Omental fat pad (tissue), 4 donors: ENCODE measurements at places on chromosomes 1 and 21. TPM values are rescaled to one million over a fixed set of nuclear protein-coding genes. Genes with fewer than 3 reads are reported as not detected.

- DNase-seq = no peak
These were observed 4.1 kb downstream of the MINDY1 start for GRCh38 chr1:151002611-151003010.

GRCh38 chr1:231359113-231359512 is 21.0 kb downstream of the SPRTN start:
- no peak for DNase-seq

TRIM67 gene
- total RNA-seq = not detected

- no peak for DNase-seq
These were observed 291.9 kb upstream of the USP25 start for GRCh38 chr21:15437883-15438282.

DNA sequence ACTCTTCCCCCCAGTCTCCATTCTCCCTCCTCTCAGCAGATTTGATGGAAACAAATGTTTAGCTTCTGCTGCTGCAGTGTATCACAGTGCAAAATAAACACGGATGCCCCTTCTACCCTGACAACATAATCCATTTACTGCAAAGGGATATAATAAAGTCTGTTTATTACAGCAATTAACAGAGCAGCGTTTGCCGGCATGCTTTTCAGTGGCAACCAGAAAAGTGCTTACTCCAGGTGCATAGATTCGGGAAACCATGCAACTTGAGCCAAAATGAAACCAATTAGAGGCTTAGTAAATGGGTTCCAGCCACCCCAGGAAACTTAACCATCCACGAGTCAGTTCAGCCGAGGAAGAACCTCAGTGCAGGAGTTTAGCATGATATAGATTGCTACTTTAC is 12.9 kb upstream of the LEMD1 start:
- DNase-seq = no peak

GRCh38 chr1:29513357-29513756 is 277.0 kb downstream of the PTPRU start:
- DNase-seq = no peak

DNA sequence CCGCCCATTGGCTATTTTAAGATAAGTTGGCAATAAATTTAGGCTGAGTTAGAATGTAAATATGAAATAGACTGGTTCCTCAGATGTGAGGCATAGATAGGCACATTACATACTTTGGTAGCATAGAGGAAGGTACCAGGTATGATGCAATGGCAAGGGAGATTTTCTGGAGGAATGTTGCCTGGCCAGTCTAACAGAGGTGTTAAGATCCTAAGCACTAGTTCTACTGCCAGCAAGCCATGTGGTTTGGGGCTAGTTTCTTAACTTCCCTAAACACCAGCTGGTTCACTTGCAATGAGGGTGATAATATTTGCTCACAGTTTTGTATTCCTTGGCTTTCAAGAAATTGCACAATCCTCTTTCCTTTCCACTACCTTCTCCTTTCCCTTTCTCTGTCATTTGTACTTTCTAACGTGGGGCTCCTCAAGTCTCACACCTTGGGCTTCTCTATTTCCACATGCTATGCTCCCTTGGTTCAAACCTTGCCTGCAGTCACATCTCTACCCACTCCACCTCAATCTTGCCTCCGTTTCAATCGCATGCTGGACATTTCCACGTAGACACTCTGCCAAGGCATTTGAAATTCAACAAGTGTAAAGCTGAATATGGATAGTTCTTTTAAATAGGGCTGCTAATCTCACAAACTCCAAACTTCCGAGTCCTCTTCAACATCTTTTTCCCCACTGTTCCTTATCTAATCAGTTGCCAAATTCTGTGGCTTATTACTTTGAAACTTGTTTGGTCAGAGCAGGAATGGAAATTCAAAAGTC is 4.7 kb upstream of the CD55 start:
- DNase-seq = no peak

DNA sequence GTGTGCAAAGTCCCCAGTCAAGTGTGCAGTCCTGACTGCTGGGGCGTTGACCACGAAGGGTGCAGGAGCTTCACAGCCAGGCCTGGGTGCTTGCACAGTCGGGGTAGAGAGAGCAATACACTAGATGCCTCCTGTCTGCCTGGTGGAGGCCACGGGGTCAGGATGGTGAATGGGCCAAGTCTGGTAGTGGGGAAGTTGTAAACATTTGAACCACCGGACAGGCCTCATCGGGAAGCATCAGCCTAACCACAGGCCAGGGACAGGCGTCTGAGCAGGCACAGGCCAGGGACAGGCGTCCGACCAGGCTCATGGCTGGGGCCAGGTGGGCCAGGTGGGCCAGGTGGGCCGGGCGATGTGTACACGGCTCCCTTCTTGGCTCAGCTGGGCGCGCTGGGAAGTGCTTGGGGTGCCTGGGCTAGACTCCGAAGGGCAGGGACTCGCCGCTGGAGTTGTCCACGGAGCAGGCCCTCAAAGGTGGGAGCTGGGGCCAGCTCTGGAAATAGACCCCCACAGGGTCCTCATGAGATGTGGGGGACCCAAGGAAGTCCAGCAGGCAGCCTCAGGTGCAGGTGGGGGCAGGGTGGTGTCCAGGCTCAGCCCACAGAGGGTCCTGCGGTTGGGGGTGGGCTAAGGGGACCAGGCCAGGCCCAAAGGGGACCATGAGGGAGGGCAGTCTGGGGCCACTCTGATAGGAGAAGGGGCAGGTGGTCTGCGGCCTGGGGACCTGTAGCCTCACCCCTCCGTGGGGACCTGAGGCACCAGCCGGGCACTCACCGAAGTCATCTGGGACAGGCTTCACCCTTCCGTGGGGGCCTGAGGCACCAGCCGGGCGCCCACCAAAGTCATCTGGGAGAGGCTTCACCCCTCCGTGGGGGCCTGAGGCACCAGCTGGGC is 15.0 kb downstream of the COL6A1 start:
- no peak for DNase-seq

DNA sequence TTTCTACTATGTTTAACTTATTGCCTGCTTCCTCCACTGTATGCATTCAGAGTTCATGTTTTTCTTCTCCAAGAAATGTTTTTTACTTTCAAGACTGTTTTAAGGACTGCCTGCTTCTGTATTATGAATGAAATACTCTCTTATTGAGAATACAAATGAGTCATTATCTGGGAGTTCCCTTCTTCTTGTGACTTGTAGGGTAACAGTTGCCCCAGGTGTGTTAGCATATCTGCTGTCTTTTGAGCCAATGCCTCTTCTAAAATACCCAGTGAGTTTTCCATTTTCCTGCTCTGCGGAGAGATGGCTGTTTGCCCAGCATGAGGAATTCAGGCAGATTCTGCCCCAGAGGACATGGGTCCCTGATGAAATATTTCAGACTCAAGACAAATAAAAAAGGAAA is 34.1 kb upstream of the ST6GALNAC5 start:
- no peak for DNase-seq

GRCh38 chr1:37952738-37953137 is 5.9 kb upstream of the INPP5B start:
- DNase-seq = no peak

VN1R5 gene
- total RNA-seq = not detected

GRCh38 chr1:36359911-36360550 is 25.7 kb downstream of the STK40 start:
- DNase-seq = no peak

GRCh38 chr1:202501281-202501680 is 152.8 kb downstream of the PPP1R12B start:
- no peak for DNase-seq

SPRR2A gene
- not detected for total RNA-seq

DNA sequence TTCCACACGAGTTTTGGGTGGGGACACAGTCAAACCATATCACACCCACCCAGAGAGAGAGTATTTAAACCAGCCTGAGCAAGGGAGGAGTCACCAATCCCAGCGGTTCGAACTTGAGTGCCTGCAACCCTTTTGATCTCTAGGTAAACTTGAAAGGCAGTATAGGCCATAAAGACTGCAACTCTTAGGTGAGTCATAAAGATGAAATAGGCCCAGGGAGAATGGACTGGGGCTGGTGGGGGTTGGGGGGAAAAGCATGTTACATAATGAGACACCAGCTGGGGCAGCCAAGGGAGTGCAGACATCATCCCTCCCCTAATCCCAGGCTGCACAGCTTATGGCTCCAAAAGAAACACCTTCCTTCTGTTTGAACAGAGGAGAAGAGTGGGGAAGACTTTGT is 99.8 kb upstream of the LHX8 start:
- DNase-seq = no peak

SLC45A3 gene
- total RNA-seq = 1.6 TPM

DNA sequence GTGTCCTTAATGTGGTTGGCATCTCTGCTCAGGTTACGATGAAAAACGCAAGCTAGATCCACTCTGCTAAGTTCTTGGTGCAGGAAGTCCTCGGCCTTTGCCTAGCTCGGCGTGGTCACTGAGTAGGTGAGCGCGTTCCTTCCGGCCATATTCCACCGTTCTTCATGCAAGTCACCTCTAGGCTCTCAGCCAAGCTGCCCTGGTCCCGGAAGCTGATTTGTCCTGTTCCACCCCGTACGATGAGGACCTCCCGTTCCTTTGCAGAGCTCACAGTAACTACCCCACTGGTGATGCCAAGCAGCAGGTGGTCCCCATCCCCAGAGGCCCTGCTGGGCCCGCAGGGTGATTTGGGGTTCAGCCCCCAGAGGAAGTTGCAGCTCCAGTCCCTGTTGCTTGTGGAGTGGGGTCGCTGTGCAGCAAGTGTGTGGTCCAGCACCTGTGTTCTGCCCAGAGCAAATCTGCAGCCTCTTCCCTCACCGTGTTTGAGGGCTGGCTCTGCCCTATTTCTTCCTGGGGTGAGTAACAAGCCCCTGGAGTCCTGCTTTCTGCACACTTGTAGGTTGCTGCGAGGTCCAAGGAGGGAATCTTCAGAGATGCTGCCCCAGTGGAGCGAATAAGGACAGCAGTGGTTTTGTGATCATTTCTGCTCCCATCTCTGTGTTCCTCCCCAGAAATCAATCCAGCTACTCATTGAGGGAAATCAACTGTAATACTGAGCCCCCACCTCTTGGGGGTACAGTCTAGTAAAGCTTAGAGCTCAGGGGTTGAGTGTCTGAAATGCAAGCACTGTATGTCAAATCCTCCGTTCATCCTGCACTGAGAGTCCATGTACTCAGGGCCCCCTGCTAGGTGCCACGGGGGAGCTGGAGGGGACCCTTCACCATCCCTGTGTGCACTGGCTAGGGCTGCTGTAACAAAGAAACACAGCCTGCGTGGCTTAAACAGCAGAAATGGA is 2.3 kb downstream of the UMODL1 start:
- DNase-seq = no peak

DNAJC6 gene
- 3.5 TPM for total RNA-seq

GRCh38 chr1:222769971-222770620 is 33.1 kb downstream of the FAM177B start:
- no peak for DNase-seq

- DNase-seq = no peak
These were observed 46.9 kb downstream of the SLC45A1 start for GRCh38 chr1:8364528-8365442.

GRCh38 chr1:198540580-198540979 is at the start of gene ATP6V1G3:
Gene ATP6V1G3, minus strand, starts transcription at chr1:198540680. Its CDS starts 30 bp downstream, at chr1:198540650.
- no peak for DNase-seq

GRCh38 chr1:35316264-35316663 is 47.8 kb downstream of the ZMYM4 start:
- DNase-seq = no peak

DNA sequence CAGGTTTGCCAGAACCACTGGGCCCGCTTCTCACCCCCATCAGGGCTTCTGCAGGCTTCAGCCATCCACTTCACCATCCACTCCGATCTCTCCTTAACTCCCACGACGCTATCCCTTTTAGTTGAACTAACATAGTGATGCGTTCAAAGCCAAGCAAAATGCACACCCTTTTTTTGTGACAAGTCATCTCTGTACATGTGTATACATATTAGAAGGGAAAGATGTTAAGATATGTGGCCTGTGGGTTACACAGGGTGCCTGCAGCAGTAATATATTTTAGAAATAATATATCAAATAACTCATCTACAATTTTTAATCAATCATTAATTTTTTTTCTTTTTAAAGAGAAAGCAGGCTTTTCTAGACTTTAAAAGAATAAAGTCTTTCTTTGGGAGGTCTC is 114.6 kb downstream of the NBPF12 start:
- no peak for DNase-seq

GRCh38 chr1:240093120-240093961 is 1.7 kb downstream of the FMN2 start:
- no peak for DNase-seq

DNA sequence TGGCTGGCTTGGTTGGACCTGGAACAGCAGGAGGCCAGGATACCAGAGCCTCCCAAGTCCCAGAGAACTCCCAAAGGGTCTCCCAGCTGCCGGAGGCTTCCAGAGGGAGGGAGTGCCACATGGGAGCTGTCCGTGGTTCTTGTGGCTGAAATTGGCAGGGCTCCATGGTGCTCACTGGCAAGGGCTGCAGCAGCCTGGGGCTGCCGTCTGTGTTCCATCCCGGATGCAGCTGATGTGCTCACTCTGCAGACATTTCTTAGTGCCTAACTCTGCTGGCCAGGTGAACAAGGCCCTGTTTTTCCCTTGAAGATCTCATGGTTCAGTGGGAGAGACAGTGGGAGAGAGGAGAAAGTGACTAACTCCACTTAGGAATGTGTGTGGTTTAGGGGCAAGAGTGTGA is 261.1 kb downstream of the CAMTA1 start:
- no peak for DNase-seq

- DNase-seq = no peak
These were observed 2.9 kb upstream of the INAVA start for GRCh38 chr1:200891774-200892157.

DNA sequence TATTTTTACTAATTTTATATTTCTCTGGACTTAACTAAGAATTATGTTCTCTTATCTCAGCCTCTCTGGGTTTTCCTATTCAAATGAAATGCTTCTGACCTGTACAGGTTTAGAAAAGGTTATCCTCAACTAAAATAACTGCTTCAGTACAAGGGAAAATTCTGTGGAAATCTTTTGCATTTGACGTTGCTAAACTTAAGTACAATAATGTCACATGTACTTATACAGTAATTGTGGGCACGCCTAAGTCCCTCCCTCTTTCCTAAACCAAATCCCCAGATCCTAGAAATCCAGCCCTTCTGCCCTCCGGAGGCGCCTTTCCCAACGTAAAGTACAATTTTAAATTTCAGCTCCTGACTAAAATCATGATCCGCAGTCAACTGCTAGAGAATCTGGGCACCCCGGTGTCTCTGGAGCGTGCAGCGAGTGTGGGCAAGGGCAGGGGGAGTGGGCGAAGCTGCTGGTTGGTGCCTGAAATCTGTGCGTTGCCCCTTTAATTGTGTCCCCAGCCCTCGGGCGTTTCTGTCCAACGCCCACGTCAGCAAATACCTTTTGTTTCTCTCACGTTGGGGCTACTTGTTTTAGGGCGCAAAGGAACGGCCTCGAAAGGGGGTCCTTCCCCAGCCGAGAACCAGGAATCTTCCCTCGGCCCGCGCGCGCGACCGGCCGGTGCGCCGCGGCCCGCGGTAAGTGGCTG is at the start of gene ZBTB8A:
ZBTB8A (plus strand) TSS at position 541 of the 697 bp plus-strand sequence. CDS start 53,505 bp downstream, outside the sequence.
- no peak for DNase-seq
